Stimulated activated CD8-positive, alpha-beta memory T cell treated with anti-CD3 and anti-CD28 coated beads, Interleukin-4, amount 100 ng/mL, for 4 hours (primary cell): ENCODE measurements at places on chromosomes 16 and 17.

DNA sequence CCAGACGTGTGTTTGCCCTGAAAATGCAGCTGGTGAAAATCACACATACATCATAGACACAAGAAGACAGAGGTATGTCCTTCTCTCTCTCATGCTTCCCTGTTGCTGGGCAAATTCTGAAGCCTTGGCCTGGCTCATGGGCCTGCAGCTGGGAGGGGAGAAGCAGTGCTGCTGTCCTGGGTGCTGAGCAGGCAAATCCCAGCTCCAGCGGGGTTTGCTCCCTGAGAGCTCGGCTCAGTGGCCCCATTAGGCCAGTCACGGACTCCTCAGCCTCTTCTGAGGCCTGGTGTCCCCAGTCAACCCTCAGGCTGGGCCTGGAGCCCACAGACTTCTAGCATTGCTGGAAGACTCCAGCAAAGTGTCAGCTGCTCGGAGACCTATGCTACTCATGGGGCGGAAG lies 11.7 kb downstream of the RHBDL3 start:
- DNase-seq, result no peak

DNA sequence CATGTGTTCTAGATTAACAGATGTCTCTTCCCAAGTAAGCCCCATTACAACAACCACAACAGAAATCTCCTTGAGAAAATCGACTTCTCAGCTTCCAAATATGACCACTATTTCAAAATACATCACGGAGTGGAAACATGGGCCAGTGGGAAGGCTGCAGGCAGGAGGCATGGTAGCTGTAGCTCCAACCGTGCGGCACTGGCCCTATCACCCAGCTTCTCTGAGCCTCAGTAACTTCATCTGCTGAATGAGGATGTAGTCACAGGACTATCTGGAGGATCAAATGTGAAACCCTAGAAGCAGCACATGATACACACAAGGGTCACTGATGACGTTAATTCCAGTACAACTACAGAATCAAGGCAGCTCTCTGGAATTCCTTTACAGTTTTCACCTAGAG lies 112.2 kb downstream of the VPS53 start:
- DNase-seq, result no peak

DNA sequence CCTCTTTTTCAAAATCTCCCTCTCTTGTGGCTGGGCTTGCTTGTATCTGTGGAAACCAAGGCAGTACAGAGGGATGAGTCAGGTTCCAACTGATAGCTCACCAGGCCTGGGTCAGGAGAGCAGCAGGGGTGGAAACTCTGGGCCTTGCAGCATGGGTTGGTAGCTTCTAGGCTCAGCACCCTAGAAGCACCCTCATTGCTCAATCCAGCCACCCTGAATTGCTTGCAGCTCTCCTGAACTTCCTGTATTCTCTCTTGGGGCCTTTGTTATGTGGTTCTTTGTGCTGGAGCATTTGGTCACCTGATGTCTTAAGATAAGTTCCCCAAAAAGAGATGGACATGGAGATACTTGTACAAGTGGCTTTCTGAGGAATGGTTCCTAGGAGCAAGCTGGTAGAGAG lies 169.4 kb downstream of the IRX5 start:
- DNase-seq, result no peak

- no peak for DNase-seq
Observed at GRCh38 chr17:29066047-29066446, 23.1 kb downstream of the PIPOX start.

GRCh38 chr16:23771642-23772041 lies 16.8 kb downstream of the CHP2 start:
- no peak for DNase-seq

DNA sequence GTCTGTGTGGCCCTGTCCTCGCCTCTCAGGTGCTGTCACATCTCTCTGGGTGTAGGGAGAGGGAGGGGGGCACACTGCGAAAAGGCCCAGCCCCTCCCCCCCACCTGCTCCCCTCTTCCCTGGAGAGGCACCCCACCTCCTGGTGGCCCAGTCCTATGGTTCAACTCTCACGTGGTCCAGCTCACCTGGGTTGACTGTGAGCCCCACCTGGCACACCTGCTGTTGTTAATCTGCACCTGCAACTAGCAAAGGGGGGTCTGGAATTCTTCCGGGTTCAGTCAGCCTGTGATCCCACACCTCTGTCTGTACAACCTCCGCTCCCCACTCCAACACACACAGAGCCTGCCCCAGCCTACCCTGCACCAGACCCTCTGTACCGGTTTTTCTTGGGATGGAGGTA lies 2.0 kb upstream of the SYNGR2 start:
- DNase-seq, result no peak

DNA sequence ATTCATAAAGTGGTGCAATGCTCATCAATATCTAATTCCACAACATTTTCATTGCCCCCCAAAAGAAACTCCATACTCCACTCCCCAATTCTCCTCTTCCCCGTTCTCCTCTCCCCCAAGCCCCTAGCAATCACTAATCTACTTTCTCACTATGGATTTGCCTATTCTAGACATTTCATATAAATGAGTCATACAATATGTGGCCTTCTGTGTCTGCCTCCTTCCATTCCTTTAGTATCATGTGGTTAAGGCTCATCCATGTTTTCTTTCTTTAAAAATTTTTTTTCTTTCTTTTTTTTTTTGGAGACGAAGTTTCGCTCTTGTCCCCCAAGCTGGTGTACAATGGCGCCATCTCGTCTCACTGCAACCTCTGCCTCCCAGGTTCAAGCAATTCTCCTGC lies 56.3 kb upstream of the HAS3 start:
- no peak for DNase-seq

- no peak for DNase-seq
Observed at GRCh38 chr17:40316571-40317344, 7.8 kb downstream of the RARA start.

DNA sequence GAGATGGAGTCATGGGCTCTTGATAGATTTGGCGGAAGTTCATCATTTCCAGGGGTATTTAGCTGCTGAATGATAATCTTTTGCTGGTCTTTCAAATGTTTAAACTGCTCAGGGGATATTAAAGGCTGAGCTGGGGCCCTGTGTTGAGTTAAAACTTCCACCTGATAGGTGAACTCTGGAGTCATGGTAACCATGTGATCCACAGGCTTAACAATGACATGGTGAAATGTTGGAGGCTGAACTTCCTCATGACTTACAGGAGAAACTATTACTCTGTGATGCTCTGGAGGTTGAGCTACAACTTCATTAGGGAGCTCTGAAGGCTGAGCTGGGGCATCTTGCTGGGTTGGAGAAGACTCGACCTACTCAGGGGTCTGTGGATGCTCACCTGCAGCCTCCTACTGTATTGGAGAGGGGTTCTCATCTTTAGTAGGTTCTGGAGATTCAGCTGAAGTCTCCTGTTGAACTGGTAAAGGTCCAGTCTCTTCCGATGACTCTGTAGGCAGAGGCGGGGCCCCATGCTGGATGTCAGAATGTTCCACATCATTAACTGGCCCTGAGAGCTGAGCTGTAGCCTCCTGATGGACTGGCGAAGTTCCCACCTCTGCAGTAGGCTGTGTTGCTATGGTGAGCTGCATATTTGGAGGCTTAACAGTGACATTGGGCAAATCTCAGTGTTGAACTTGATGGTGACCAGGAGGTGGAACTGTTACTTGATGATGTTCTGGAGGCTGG lies 24.2 kb downstream of the RDM1 start:
- DNase-seq, result no peak

GRCh38 chr16:20306401-20306800 lies 20.9 kb downstream of the GP2 start:
- no peak for DNase-seq

DNA sequence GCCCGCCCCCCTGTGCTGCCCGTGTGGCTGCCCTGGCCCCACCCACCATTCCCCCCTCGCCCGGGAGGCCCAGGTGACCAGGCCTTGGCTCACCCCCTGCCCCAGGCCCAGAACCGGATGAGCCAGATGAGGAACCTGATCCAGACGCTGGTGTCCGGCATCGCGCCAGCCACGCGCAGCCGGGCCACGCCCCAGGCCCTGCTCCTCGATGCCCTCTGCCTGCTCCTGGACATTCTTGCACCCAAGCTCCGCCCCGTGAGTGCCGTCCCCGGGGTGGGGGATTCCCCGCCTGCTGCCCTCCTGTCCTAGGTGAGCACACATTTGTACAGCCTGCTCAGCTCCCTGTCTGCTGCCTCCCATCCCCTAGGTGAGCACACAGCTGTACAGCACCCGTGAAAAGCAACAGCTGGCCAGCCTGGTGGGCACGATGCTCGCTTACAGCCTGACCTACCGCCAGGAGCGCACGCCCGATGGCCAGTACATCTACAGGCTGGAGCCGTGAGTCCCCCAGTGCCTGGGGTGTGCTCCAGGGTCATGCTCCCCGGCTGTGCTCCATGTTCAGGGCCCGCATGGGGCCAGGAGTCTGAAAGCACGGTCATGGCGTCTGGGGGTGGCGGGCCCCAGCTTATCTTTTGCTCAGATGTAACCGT lies 4.8 kb downstream of the GNG13 start:
- DNase-seq, result no peak

GRCh38 chr17:44779211-44780025 lies 20.6 kb downstream of the ADAM11 start:
- peak; percentile 72 for DNase-seq

- no peak for DNase-seq
Observed at GRCh38 chr17:70796757-70797156, 627.4 kb downstream of the KCNJ2 start.

- DNase-seq, result no peak
Observed at GRCh38 chr17:34620458-34620857, 41.1 kb downstream of the TMEM132E start.

DNA sequence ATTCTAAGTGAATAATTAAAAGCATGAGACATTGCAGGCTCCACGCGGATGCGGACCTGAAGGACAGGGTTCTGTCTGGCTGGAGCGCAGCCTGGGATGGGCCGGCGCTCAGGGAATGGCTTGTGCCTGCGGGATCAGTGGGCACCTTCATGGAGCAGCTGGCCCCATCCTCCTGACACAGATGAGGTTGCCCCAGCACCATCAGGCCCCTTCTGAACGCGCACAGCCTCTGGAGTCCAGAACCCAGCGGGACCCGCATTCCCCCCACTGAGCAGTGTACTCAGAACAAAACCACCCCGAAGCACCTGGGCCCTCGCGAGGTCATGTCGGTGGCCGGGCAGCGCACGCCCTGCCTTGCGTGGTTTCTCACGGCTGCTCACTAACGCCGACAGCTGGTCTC lies 70.5 kb upstream of the CHMP6 start:
- no peak for DNase-seq

DNA sequence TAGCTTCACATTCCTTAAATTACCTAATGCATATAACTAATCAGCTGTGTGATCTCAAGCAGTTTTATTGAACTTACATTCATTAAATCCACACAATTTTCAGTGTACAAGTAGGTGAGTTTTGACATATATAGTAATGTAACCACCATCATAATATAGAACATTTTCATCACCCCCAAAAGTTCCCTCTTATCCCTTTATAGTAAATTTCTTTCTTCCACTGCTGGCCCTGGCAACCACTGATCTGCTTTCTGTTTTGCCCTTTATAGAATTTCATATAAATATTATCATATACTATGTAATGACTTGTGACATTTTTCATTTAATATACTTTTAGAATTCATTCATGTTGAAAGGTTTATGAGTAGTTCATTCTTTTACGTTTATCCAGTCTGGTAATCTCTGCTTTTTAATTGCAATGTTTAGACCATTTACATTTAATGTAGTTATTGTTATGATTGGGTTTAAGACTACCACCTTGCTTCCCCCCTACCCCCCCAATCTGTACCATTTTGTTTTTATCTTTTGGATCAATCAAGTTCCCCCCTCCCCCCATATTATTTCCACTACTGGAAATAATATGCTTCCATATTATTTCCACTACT lies 125.3 kb upstream of the NACA2 start:
- no peak for DNase-seq

DNA sequence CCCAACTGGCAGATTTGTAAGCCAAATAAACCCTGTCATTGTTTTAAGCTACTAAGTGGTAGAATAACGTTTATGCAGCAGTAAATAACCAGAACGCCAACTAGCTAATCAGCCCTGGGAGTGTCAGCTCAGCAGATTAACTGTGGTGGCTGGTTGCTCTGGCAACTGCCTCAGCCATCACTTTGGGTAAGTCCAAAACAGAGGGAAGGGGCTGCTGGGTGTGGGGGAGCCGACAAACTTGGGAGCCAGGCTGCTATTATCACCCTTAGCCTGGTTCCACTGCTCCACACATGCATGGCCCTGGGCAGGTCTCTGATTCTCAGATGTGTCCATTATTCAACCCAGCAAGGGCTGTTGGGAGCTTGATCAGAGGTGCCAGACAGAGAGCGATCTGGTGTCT lies 22.2 kb upstream of the RHOT1 start:
- no peak for DNase-seq

DNA sequence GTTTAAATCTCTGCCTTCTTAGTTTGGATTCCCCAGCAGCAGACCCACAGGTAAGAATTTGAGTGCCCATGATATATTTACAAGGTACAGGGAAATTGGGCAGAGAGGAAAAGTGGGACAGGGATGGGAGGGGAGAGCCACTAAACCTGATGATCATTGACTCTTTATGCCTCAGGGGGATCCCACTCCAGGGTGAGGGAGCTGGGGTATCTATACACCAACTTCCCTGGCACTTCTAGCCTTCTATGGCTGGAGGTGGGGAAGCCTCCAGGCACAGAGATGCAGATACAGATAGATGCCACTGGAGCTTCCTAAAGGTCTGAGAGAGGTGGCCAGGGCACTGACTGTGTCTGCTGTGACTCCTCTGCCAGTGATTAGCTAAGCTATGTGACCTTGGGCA lies 256.4 kb downstream of the KATNIP start:
- DNase-seq, result no peak

- DNase-seq, result no peak
Observed at GRCh38 chr17:48893646-48894508, 1.3 kb downstream of the ATP5MC1 start.

- no peak for DNase-seq
Observed at GRCh38 chr17:65535777-65536572, 25.5 kb downstream of the AXIN2 start.

DNA sequence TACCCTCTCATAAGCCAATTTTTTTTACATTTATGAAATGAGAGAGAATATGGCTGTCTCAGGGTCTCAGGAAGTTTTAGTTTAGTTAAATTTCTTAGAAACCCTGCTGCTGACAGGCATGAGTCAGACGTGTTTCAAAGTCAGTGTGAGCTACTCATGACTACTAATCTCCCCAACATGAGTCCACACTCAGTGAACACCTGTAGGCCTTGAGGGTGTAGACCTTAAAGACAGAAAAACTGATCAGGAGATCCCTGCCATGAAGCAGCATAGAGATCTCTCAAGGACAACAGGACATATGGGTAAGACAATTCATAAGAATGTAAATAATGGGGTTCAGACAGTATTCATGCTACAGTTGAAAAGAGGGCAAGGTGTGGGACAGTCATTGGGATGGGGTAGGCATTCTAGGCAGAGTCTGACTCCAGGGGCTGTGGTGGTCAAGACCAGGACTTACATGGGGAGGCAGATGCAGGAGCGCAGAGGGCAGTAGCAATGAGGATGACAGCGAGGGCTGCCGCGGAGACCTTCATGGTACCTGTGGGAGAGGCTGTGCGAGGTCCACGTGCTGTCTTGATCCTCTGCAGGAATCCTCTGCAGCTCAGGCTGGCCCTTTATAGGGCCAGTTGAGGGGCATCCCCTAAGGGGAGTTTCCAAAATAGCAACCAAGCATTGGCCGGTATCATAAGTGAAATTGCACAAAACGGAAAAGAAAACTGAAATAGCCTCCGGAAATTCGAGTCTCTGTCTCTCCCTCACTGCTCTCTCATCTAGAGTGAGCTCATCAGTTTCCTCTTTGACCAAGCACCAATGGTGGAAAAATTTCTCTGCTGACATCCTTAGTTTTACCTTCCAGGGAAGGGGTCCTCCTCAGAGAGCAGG lies at the start of gene CCL5:
CCL5 (minus strand) TSS at position 588 of the 882 bp plus-strand sequence.
- no peak for DNase-seq
